Foreskin melanocyte (primary cell): ENCODE measurements at places on chromosomes 13 and 19.

GRCh38 chr19:13492128-13492527 is 14.2 kb downstream of the CACNA1A start:
- no peak for DNase-seq

GRCh38 chr13:79155883-79156282 is 250.2 kb downstream of the RBM26 start:
- no peak for DNase-seq

DNA sequence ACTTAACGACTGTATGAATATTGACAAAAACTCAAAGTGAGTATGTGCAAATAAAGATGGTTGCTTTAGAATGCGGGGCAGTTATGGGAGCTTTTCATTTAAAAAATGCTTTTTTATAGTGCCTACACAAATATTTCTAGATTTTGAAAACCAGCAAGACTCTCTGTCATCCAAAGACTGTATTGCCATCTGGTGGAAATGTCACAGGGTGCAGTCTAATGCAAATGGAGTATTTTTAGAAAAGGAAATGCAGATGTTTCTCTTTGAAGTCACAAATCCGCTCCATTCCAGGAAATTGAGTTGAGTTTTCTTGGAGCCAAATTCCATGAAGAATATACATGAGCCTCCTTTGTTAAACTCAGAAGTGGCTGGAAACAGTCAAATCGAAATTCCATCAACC is 2.3 kb upstream of the C1QTNF9B start:
- DNase-seq: peak; percentile 42

DNA sequence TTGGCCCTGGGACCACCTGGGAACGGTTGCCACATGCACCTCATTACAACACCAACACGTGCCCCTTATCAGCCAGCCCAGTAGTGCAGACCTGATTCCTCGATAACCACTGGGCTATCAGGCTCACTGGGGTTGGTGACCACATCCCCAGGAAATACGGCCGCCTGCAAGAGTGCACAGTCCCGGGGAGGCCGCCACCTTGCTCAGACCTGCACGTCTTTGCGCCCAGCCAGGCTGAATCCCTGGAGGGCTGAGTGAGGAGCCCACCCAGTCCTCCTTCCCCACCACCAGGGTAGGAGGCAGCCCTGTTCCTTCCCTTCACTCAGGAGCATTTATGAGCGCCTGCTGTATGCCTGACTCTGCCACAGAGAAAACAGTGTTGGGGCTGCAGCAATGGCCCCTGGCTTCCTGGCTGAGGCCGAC is 67.8 kb downstream of the CEBPG start:
- no peak for DNase-seq

DNA sequence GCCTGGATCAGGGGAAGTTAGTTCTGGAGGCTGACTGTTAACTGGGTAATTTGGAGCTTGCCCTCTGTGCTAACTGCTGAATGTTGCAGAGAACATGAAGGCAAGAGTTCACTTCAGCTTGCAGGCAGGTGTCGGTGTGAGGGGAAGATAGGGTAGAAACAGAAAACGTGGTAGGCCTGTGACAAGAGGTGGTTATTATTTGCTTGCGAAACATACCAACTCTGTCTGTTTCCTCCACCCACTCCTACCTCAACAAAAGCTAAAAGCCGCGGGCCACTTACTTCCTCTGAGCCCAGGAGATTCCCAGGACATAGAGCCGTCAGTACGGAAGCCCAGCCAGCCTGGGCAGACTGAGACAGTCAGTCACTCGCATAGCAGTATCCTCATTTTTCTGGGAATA is 119.2 kb upstream of the ABCC4 start:
- DNase-seq: no peak

GRCh38 chr13:80866921-80867320 is 526.0 kb upstream of the SPRY2 start:
- no peak for DNase-seq

DNA sequence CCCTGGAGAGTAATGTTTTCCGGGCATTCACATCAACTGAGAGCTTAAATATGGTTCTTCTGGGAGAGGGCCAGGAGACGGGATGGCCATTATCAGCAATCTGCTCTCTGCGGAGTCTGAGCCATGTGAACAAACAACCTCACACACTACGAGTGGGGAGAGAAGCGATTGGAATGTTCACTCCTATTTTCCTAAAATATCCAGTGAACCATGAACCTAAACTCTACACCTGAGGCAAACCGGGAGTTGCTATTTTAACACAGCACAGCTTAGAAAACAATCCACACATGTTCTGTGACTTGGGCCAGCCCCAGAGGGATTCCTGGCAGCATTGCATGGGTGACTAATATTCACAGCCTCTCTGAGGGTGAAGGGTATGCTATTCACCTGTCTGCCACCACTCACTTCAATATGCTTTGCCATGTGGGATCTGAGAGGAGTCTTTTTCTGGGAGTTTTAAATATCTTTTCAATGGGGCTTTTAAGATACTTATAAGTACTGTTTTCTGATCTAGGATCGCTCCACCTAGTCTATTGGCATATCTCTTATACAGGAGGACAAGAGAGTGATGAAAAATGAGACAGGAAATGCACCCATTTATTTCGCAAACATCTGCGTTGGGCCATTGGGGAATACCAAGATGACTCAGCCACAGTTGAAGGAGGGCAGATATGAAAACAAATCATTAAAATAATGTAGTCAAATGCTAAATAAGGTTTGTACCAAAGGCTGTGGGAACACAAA is 72.6 kb upstream of the SERP2 start:
- no peak for DNase-seq

DNA sequence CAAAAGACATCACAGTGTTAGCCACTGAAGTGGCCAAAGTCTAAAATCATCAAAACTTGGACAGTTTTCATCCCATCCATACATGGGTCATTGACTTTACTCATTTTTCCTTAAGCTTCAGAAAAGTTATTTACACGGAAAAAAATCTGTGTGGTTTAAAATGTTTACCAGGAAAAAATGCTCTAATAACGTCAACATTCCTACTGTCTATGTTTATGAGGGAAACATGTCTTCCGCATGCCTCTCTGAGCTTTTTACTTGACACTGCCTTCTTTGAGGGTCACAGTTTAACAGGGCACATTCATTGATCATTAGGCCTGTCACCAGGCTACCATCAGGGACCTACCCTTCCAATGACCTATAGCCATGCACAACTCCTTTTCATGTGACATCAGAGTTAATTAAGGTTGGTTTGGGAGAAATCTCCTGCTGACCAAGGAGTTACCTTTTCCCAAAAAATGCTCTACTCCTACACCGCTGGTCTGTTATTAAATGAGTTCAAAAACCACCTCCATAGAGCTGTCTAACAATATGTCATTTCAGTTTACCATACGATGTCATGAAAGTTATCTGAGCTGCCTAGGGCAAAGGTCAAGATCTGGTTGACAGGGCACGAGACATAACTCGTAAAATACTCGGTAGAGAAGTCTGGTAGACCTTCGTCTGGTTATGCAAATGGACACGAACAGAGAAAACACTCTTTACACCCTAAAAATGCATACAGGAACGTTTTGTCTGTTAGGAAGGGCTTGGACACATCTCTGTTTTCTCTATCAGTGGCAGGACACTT is 17.8 kb downstream of the FLT1 start:
- no peak for DNase-seq

GRCh38 chr13:101661839-101662238 is 209.4 kb downstream of the ITGBL1 start:
- DNase-seq: no peak
